ENCODE measurements at places on chromosomes 11 and 22.

GRCh38 chr11:130122141-130122575, 37.4 kb upstream of the ST14 start:
- DNase-seq: no peak

DNA sequence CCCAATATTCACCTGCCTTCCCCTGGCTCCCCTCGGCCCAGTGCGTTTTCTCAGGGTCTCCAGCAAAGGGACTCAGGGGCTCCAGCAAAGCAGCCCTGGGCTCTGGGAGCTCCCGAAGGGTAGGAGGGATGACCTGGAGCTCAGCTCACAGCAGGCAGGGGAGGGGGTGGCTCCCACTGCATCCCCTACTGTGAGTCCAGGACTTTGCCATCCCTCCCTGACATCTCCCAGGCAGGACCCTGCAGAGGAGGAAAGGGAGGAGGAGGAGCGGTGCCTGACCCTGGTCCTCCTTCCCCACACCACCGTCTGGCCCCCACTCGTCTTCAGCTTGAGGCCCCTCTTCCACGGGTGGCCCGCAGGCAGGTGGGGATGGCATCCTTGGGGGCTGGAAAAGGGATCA, 5.0 kb downstream of the CABP7 start:
- no peak for DNase-seq

DNA sequence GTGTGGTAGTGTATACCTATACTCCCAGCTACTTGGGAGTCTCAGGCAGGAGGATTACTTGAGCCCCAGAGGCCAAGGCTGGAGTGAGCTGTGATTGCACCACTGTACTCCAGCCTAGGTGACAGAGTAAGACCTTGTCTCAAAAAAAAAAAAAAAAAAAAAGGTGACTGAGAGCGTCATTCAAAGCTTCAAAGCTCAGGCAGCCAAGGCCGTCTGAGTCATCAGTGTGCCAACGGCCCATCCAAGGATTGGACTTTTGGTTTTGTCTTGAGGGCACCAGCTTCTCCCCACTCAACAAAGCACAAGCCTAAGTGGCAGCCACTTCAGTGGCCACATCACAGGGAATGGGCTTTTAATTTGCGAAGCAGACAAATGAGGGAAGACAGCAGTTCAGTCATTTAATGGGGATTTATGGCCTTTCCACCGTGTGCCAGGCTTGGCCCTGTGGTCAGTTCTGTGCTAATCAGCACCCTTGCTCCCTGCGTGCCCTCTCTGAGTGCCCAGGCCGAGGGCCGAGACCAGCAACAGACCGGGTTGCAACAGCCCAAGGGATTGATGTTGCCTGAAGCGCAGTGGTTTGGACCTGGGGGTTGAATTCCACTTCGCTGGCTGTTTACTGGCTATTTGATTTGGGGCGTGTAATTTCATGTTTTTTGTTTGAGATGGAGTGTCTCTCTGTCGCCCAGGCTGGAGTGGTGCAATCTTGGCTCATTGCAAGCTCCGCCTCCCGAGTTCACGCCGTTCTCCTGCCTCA, 30.2 kb upstream of the CRYBB3 start:
- no peak for DNase-seq

DNA sequence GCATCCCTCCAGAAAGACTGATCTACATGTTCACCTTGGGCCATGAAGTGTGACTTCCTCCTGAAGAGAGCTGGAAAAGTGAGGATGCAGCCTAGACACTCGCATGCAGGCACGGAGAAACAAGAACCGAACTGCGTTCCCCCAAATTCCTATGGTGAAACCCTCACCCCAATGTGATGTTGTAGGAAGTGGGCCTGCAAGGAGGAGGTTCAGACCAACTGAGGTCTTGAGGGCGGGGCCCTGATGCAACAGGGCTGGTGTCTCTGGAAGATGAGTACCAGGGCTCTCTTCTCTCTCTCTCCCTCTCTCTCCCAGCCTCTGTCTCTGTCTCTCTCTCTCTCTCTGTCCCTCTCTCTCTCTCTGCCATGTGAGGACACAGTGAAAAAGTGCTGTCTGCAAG, 501.1 kb downstream of the BRD1 start:
- DNase-seq: no peak

- DNase-seq: no peak
These were observed 433.2 kb downstream of the TBC1D22A start for GRCh38 chr22:47195484-47196165.

DNA sequence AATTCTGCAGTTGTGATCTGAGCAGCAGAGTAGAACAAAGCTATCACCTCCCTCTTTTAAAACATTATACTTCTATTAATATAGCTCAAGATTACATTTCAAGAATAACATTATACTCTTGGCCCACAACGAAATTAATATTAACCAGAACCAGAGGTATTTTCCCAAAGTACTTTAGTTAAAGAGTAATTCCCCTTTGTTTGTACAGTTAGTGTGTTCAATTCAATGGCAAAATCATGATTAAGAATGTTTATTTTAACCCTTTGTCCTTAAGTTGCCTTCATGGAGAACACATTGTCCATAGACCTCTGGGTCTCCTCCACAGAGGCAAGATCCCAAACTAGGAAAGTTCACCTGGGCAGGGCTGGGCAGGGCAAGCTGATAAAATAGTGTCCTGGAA, 88.0 kb upstream of the CSNK2A3 start:
- DNase-seq: no peak

DNA sequence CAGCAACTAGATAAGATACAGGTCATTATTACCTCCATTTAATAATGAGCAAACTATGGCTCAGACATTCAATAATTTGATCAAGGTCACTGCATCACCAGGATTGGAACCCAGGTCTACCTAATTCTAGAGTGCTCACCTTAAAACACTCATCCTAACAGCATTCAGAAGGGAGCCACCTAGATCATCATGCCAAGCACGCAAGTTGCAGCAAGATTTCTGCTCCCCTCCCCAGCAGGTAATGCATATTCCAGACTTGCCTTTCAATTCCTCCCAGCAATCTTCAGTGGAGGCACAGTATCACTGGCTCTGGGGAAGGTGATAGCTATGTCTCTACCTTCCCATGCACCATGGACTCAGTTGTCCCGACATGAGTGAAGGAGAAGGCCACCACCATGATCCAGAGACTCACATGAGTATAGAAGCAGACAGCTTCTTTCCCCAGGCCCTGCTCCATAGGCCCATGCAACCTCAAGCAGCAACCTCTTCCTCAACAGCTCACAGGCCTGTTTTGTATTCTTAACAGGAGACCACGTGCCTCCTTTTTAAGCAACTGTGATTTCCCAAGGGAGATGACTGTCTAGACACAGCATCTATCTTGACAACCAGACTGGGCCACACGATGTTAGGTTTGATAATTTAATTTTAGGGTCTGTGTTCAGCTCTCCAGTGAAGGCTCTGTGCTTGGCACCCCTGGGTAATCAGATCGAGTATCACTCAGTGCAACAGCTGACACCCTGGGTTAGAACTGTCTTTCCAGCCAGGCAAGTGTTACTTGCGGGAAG, 36.4 kb downstream of the RAB30 start:
- no peak for DNase-seq

GRCh38 chr11:47593492-47593933, 698 bp downstream of the C1QTNF4 start:
- no peak for DNase-seq

DNA sequence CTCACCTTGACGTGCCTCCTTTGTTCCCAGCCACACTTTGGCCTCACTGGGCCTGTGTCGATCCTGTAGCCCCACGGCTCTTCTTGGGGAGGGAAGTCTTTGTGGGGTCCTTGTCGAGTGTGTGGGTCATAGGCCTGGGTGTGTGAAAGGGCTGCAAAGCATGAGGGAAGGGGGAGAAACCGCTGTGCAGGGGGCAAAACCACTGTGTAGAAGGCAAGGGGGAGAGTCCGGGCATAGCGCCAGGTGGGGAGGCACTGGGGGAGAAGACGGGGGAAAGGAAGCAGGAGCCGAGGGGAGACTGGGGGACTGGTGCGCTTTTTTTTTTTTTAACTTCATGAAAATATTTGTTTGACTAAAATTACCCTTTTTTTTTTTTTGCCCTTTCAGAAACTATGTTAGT, 65.1 kb upstream of the RASD2 start:
- DNase-seq: no peak

DNA sequence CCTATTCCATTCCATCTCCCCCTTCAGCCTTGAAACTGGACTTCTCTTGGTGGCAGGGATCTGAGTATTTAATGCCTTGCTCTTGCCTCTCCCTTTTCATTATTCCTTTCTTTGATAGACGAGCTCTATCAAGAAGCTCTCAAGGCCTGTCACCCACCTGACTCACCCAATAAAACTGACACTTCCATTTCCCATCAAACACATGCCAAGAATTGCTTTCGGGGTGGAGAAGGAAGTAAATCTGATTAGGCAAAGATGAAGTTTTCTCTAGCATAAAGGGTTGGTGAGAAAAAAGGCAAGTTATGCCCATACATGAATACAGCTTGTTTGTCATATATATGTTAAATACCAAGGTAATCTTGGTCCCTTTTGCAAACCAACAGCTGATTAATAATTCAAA, 34.9 kb upstream of the MYEOV start:
- no peak for DNase-seq

DNA sequence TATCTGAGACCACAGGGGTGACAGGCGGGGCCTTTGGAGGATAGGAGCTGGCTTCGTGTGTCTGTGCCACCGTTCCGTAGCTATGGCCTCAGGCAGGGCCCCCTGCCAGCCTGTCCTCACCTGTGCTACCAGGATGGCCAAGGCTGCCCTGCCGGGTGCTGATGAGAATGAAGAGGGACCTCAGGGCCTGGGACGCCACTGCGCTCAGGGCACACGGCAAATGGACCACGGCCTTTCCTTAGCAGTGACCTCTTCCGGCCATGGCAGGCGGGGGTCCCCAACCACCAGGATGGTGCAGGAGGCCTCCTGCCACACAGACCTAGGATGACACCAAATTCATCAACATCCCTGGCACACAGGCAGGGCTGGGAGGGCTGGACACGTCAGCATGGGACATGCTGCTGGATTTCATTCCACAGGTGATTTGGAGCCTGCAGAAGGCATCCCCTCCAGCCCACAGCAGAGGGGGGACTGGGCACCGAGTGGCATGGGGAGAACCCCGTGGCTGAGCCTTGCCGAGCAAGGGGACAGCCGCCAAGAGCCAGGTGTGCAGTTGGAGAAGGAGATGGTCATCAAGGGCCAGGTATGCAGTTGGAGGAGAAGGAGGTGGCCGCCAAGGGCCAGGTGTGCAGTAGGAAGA, 1321.0 kb downstream of the BRD1 start:
- DNase-seq: no peak

DNA sequence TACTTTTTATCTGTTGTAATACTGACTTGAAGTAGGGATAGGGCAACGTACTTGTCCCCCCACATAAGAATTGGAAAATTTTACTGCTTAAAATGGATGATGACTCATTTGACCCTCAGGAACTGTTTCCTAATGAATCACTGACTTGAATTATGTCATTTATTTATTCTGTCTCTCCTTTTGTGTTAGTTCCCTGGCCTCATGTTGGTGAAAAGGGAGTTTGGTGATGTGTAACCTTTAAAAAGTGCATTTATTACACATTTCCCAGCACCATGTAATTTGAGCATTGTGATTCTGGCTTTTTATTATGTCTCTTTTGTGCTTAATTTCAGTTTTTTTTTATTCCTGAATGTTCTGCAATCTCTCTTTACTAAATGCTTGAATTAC, 20.3 kb upstream of the PGM2L1 start:
- no peak for DNase-seq

DNA sequence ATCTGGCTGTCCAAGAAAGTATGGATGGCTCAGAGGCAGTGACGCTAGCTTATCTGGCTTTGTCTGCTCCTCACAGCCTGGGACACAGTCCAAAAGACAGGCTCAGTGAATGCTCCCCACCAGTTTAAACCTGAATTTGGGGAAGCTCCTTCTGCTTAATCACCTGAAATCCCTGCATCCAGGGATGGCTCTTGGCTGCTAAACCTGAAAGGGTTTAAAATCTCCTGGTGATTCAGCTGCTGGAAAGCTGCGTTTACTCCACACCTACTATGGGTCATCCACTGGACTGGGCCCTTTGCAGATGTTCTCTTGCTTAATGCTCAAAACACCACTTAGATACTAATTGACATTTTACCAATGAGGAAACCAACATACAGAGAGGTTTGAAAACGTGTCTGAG, 302.0 kb upstream of the NARS2 start:
- no peak for DNase-seq

- no peak for DNase-seq
These were observed 68.9 kb downstream of the CYB5R2 start for GRCh38 chr11:7604331-7604955.

GRCh38 chr11:60766547-60766946, 9.9 kb downstream of the MS4A15 start:
- DNase-seq: no peak

GRCh38 chr11:61415381-61415780, 14.4 kb downstream of the CPSF7 start:
- DNase-seq: no peak

DNA sequence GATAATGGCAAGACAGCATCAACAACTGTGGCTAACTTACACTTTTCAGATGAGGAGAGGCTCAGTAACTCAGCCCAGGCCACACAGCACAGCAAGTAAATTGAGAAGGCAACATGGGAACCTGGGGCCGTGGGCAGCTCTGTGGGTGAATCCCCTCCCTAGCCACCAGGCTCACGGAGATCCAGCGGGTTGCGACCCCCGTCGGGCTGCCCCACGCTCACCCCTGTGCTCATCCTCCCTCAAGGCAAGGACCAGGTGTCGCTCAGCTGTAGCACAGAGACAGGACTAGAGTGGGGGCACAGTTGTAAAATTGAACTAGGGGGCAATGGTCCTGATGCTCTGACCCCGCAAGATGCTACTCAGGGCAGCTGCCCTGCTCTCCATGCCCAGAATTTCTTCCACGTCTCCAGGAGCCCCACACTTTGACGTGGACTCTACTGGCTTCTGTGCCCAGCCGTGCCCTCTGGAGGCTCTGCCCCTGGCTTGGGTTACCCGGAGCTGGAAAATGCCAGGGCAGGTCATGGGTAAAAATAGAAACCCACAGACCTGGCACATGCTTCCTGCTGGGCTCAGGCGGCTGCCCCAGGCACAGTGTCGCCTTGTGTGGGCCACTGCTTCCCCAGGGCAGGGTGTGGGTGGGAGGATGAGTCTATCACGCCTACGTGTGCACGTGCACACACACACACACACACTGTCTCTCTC, 9.0 kb downstream of the TUBA8 start:
- DNase-seq: no peak

- DNase-seq: no peak
These were observed 10.8 kb downstream of the LARGE2 start for GRCh38 chr11:45933131-45933831.

- no peak for DNase-seq
These were observed 6.3 kb downstream of the SLC7A4 start for GRCh38 chr22:21025763-21026755.

DNA sequence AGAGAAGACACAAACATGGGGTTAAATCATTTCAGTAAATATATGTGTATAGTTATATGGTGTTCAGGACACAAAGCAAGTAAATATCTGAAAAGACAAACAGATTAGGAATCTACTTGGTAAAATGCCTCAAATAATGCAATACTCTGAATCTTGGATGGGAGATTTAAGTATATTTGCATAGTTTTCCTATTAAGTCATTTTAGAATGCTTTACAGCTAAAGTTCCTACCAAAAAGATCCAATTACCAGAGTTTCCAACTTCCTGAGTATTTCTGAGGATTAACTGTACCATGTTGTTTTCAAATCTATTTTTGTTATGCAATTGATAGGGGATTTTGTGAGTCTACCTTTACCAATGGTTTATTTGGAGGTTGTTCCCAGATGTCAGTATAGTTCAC, 424.4 kb upstream of the CCDC179 start:
- no peak for DNase-seq

Data from NT2/D1 (cell line).